ENCODE measurements at places on chromosomes 13 and 19.
A peak's percentile ranks its signal among the peaks of the same experiment; 100 is the strongest.

DNA sequence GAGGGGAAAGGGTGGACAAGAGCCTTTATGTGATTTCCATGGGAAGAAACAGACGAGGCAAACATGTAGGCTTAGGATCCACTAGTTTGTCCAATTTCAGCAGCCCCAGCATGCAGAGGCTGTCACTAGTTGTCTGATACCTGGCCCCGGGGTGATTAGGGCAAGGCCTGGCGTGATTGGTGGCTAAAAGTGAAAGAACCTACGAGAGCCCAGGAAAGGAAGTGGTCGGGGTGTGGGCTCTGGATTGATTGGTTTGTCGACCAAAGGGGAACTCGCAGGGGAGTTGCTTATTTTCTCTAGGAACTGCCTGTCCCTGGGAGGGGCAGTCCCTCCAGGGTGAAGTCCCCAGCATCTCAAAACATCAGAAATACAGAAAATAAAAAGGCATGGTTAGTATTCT, 64.2 kb upstream of the UQCRFS1 start:
- DNase-seq = no peak

GRCh38 chr19:55650602-55651230, 2.7 kb downstream of the CCDC106 start:
- no peak for DNase-seq

GRCh38 chr13:25571237-25571636, 199.5 kb downstream of the ATP8A2 start:
- no peak for DNase-seq

DNA sequence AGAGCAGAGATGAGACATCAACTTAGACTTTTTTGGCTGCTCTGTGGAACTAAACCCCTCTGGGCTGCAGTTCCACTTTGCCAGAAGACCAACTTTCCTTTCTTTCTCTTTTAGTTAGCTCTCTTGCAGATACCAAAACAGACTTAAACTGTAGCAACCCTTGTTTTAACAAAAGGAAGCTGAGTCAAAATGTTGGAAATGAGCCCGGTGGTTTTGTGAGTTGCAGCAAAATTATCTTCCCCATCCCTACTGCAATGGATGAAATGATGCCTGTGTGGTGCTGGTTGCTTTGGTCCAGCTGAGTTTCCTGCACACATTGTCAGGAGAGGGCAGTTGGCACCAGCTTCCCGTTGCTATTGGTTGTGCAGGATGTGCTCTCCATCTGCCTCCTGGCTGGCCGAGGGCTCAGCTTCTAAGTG, 115.3 kb downstream of the LRCH1 start:
- peak; percentile 3 for DNase-seq

- no peak for DNase-seq
Observed at GRCh38 chr13:110538632-110539031, 22.9 kb downstream of the RAB20 start.

GRCh38 chr13:98848746-98849145, 96.3 kb upstream of the SLC15A1 start:
- DNase-seq = no peak

GRCh38 chr19:53078668-53079067, 24.6 kb downstream of the ZNF160 start:
- DNase-seq = no peak

DNA sequence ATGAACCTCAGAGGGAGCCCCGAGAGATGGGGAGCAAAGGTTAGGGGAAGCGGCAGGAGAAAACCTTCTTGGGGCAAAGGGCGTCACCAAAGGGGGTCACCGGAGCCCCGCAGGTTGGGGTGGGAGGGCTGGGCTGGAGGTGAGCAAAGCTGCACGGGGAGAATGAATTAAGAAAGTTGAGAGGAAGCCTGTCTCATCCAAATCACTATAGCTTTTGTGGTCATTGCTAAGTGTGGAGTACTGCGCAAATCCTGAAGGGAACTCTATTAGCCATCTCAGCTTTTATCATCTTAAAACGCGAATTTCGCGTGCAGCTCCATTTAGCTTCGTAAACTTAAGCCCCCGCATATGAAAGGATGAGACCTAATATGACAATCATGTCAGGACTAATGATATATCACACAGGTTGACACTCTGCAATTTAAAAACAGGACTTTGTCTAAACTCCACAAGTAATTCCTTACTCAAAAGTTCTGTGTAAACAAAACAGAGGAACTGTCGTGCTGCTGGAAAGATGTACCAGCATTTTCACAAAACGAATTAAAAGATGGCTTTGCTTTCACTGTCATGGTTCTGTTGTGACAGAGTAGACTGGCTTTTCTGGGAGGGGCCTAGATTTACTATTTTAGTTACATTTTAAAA, 631 bp downstream of the LACC1 start:
- no peak for DNase-seq

GRCh38 chr19:57664269-57665127, 4.2 kb upstream of the ZSCAN4 start:
- peak; percentile 26 for DNase-seq

GRCh38 chr13:99898421-99898820, 73.1 kb downstream of the ZIC5 start:
- no peak for DNase-seq

- DNase-seq = no peak
Observed at GRCh38 chr13:73141292-73141771, 82.5 kb downstream of the KLF5 start.

DNA sequence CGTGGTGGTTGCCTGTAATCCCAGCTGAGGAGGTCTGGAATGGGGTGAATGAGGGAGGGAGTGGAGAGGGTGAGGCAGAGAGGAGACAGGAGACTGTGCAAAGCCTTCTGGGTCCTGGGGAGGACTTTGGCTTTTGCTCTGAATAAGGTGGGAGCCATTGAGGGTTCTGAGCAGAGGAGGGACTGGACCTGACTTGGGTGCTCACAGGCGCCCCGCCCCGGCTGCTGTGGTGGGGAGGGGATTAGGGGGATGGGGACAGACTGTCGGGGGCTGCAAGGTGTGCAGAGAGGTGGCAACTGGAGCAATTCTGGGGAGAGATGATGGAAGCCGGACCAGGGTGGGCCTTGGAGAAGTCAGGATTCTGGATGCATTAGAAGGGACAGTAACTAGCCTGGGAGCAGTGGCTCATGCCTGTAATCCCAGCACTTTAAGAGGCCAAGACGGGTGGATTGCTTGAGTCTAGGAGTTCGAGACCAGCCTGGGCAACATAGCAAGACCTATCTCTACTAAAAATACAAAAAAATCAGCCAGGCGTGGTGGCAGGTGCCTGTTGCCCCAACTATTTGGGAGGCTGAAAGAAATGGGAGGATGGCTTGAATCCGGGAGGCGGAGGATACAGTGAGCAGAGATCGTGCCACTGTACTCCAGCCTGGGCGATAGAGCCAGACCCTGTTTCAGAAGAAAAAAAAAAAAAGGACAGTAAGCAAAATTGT, 16.1 kb upstream of the NANOS3 start:
- DNase-seq = no peak

DNA sequence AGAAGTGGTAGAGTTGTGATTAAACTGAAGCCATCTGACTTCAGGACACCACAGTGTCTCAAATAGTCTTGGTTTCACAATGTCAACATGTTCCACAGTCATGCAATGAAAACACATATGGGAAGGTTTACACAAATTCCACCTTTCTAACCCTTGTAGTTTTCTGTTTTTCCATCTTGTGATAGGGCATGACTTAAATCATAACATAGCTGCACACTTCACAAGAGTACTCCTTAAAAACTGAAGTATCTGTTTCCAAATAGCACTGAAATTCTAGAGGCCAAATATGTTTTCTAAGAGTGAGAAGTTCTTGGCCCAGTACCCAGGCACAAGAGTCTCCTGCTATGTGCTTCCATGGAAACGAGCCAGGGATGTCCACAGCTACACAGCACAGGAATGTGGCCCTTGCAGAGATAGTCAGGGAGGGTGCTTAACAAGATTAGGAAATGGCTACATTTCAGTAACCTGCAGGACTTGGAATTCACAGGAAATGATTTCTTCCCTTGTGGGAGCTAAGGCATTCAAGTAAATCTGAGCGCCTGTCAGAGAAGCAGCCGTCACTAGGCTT, 269.1 kb downstream of the NDFIP2 start:
- peak; percentile 49 for DNase-seq

GRCh38 chr19:49474542-49474924, 518 bp downstream of the FLT3LG start:
- no peak for DNase-seq

- no peak for DNase-seq
Observed at GRCh38 chr13:29855009-29855408, 4.6 kb upstream of the UBL3 start.

- no peak for DNase-seq
Observed at GRCh38 chr19:46630586-46631205, 5.3 kb downstream of the GNG8 start.

DNA sequence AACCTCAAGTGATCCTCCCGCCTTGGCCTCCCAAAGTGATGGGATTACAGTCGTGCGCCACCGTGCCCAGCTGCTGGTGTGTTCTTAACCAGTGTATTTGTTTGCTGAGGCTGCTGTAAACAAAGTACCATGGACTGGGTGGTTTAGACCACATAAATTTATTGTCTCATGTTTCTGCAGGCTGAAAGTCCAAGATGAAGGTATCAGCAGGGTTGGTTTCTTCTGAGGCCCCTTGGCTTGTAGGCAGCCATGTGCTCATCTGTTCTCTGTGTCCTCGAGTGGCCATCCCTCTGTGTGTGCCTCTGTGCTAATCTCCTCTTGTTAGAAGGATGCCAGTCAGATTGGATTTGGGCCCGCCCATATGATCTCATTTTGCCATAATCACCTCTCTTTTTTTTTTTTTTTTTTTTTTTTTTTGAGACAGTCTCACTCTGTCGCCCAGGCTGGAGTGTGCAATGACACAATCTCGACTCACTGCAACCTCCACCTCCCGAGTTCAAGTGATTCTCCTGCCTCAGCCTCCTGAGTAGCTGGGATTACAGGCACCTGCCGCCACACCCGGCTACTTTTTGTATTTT, 31.8 kb downstream of the PEX11G start:
- no peak for DNase-seq

DNA sequence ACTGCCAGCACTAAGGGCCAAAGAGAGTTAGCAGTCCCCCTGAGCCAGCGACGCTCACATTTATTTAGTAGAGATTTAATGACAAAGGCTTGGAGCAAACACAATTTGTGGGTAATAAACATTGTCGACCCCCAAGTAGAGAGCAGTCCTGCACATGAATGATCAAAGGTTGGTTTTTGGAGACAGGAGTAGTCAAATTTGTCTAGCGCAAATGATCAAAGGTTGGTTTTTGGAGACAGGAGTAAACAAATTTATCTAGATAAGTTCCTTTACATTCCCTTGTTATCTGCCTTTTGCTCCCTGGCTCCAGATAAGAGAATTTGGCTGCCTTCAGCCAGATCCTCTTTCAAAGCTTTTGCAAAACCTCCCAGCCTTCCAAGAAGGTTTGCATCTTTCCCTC, 26.9 kb downstream of the METTL21C start:
- DNase-seq = no peak

DNA sequence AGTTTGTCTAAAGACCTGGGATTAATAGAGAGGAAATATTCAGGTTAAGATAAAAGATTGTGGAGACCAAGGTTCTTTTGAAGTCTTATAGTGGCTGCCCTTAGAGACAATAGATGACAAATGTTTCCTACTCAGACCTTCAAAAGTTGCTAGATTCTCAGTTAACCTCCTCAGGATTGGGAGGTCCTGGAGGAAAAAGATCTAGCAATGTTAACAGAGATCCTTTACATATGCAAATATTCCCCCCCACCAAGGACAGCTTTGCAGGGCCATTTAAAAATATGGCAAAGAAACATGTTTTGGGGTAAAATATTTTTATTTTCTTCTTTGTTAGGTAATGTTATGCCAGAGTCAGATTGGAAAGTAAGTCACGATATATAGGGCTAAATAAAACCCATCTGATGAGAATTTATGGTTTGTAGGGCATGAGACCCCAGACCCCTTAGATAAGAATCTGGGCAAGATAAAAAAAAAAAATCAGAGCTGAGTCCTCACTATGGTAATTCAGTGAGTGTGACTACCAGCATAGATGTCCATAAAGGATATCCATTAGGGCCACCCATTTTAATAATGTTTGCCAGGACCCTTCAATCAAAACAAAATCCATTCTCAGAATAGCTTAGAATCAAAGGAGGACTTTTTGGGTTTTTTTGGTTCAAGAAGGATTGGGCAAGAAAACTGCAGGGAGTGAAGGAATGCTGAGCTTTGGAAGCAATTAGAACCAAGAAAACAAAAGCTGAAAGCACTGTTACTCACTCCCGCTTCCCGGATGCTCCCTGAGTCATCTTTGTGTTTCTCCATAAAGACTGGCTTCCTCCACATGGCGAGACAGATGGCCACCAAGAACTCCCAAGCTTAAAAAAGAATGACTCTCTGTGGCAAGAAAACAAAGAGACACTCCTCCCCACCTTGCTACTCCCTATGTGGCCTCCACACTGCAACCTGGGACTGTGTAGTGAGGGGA, 28.2 kb downstream of the VSTM1 start:
- DNase-seq = peak; percentile 82

GRCh38 chr13:51158880-51159518, 47.9 kb upstream of the C13orf42 start:
- DNase-seq = no peak

Data from HS-27A (cell line).